ENCODE measurements at places on chromosomes 6 and 20.
A peak's percentile ranks its signal among the peaks of the same experiment; 100 is the strongest.

- DNase-seq = no peak
Measured at GRCh38 chr20:46838011-46838410, 56.6 kb upstream of the EYA2 start.

DNA sequence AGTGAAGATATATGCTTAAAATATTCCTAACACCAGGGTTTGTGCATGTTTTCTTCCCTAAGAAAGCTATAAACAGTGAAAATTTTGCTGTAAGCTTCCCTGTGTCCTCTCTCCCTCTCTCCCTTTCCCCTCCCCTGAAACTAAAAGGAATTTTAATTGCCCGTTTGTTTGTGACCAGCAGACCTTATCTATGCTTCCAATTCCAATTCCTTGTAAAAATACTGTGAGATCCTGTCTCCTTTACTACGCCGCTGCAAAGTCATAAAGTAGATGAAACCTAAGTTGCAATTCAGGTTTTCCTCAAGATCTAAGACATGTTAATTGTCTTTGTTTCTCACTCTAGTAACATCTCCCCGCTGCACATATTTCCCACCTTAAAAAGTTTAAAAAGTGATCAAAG, 82.3 kb downstream of the DNAH8 start:
- no peak for DNase-seq

DNA sequence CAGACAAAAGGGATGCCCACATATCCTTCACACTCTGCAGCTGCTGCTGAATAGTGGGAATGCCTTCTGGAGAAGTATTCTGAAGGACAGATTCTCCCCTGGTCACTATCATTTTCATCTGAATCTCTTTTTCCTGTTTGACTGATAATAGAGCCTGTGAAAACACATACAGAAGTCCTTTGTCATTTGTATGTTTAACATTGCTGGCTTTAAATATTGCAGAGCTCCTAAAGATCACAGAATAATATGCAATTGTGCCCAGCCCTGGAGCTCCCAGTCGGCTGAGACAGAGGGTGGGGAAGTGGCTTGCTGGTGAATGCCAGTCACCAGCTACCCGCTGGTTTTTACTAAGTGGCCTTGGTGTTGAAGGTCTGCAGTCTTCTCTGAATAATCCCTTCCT, 272.3 kb downstream of the SYNE1 start:
- DNase-seq = no peak

DNA sequence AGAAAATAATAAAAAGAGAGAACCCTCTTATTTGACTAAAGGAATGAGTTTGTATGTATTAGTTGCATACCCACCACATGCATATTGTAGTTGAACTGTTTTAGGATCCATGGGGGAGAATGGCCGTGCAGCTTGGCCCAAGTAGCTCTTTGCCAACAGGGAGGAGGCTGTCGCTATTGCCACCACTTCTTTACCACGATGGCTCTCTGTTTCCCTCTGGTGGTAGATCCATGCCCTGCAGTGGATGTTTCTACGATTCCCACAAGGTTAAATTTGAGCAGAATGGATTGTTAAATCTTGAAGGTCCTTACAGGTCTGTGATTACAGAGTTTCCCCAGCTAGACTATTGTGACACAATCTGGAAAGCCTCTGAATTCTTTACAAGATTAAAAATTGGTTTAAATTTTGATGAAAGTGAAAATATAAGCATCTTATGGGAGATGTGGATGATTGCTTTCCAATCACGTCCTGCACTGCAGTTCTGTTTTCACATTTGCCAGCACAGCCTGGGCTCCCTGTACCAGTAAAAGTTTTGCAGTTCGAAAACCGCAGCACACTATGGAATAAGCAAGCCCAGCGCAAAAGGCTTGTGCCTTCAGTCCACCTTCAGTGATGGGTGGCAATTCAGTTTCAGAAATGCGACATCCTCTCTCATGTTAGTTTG, 34.4 kb upstream of the FNDC1 start:
- peak; percentile 48 for DNase-seq

DNA sequence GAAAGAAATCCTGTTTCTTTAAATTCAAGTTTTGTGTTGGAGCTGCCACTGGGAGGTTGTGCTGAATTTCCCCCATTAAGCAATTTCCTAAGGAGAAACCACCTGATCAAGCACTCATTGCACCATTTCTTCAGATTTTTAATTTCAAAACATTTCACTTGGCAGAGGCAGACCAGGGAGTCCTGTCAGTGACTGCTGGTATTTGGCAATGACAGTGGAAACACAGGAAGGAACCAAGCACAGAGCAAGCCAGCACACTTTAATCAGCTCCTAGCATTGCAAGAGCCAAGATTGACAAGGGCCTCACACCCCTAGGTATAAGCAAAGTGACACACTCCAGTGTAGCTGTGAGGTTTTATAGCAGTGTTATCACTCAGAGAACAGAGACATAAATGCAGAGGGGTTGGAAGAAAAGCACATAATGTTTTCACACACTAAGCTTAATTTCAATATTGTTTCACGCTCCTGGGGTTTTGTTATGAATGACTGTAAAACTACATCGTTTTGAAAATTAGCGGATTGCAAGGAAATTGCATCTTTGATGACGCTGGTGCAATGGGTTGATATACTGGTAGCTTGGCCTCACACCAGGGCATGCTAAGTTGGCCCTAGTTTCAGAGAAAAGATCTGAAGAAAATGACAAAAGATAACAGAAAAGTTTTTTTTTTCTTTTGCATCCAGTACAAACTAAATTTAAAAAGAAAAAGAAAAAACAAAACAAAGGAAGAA, 768.4 kb downstream of the TFAP2A start:
- DNase-seq = no peak

DNA sequence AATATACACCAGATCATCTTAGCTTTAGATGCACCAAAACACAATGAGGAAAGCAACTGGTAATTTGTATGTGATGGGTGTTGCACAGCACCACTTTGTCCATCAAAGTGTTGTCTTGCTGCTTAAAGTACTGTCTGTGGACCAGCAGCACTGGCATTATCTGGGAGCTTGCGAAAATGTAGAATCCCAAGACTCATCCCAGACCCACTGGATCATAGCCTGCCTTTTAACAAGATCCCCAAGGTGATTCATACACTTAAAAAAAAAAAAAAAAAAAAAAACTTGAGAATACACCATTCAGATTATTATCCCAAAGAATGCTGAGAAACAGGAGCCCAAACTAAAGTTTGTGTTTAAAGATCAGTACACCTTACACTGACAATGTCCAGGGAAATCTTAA, 123.4 kb downstream of the TASP1 start:
- no peak for DNase-seq

- DNase-seq = no peak
Measured at GRCh38 chr6:3227363-3228045, at the start of gene TUBB2B. TSS of gene TUBB2B (minus strand) at chr6:3227653. CDS start at chr6:3227543, 110 bp downstream.

- no peak for DNase-seq
Measured at GRCh38 chr6:133241901-133242636, 912 bp downstream of the EYA4 start.

DNA sequence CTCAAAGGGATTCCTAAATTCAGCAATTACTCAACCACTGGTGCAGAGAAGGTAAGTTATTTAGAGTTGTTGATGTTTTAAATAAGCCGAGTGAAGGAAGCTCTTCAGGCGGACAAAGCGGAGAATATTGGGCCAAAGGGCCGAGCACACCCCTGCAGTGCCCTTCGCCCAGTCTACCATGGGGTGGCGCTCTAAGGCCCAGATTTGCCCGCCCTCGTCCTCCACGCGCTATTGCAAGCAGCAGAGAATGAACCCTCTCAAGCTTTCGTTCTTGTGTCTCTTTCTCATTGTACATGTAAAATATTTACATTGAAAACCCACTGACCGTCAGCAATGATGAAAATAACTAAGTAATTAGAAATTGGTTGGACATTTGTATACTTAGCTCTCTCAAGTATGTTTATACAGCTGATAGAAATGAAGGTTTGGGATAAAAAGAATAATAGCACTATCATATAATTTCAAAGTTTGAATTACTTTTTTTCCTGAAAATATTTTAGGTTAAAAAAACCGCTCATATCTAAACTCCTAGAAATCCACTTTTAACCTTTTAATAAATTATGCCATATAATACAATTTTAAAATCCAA, 195.0 kb upstream of the CEP162 start:
- DNase-seq = peak; percentile 15

DNA sequence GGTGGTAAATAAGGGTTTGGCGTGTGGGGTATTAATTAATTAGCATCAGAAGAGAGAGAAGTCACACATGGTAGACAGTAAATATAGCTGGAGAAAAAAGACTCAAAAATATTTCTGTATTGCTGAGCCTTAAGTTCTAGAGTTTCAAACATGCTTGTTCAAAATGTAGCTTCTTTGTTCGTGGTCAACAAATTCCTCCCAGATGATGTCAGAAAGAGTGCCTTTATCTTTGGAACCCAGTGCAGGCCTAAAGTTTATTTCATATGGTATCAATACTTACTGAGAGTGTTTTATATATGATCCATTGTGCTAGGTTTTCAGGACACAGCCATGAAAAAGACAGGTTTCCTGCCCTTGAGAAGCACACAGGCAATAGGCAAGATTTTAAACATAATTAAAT, 18.3 kb downstream of the MARCKS start:
- DNase-seq = no peak

DNA sequence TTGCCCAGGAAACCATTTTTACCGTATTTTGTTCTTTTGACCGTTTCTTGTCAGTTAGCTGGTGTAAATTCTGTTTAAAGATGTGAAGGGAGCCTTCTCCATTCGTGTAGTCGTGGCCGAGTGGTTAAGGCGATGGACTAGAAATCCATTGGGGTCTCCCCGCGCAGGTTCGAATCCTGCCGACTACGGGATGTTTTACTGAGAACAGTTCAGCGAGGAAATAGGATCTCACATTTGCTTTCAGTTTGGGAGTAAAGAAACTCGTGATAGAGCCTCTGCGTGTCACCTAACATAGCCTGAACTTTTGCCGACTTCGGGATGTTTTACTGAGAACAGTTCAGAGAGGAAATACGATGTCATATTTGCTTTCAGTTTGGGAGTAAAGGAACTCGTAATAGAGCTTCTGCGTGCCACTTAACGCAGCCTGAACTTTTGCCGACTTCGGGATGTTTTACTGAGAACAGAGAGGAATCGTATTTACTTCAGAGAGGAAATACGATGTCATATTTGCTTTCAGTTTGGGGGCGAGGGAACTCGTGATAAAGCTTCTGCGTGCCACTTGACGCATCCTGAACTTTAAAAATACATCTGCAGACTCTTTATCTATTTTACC, 5.9 kb upstream of the ZNF184 start:
- peak; percentile 82 for DNase-seq

DNA sequence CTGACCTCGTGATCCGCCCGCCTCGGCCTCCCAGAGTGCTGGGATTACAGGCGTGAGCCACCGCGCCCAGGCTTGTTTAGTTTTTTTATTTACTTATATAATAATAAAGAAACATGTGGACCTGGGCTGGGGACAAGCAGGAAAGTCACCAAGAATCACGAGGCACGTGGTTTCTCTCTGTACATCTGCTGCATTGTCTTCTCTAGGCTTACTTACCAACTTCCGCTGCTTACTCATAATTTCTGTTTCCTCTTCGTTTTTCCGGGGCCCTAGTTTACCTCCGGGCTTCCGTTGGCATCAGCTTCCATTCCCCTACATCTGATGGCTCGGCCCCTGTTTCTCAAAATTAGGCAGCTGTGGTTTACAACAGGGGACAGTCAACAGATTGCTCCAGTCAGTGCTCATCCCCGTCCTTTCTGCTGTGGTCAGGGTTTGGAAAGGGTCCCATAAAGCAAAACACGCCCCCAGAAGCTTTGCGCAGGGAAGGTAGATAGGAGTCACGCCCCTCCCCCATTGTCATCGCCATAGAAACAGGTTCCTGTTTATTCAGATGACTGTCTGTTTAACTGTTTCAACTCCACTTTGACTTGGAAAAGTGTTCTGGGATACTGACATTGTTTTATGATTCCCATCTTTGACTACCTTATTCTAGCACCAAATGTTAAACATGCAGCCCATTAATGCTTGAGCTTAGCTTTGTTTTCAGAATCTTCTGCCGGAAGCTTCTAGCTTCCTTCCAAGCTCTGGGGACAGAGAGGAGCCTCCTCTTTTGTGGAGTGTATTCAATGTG, 31.9 kb upstream of the TXLNB start:
- DNase-seq = peak; percentile 69

GRCh38 chr20:50728981-50729874, 2.2 kb upstream of the PARD6B start:
- no peak for DNase-seq

- DNase-seq = no peak
Measured at GRCh38 chr6:15827496-15828255, 164.8 kb upstream of the DTNBP1 start.

- DNase-seq = no peak
Measured at GRCh38 chr6:82525775-82526495, 162.3 kb downstream of the TPBG start.

Data from bone marrow (tissue), 2 donors.